Activated CD4-positive, alpha-beta T cell treated with anti-CD3 and anti-CD28 coated beads, Interleukin-2, amount 50 U/mL, for 1 hour (primary cell): ENCODE measurements at places on chromosomes 11 and 22.
A peak's percentile ranks its signal among the peaks of the same experiment; 100 is the strongest.

- no peak for DNase-seq
These were observed 31.5 kb upstream of the PANX2 start for GRCh38 chr22:50138988-50139387.

DNA sequence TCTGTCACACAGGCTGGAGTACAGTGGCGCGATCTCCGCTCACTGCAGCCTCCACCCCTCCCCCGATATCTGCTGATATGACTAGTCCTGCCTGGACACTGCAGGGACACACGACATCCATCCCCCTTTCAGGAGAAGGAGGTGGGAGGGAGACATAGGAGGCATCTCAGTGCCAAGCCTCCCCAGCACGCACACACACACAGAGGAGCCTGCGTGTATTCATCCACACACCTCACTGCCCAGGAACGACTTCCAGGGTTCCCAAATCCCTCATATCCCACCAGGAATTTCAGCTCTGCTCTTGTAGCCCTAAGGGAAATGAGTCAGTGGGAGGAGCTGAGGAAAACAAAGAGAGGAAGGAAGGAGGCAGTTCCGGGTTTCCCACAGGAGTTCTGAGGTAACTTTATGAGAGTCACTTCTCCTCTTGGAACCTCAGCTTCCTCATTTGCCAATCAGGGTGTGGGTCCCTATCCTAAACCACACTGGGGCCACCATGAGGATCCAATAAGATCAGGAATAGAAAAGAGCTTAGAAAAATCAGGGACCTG, 37.2 kb upstream of the ACER3 start:
- DNase-seq = no peak

DNA sequence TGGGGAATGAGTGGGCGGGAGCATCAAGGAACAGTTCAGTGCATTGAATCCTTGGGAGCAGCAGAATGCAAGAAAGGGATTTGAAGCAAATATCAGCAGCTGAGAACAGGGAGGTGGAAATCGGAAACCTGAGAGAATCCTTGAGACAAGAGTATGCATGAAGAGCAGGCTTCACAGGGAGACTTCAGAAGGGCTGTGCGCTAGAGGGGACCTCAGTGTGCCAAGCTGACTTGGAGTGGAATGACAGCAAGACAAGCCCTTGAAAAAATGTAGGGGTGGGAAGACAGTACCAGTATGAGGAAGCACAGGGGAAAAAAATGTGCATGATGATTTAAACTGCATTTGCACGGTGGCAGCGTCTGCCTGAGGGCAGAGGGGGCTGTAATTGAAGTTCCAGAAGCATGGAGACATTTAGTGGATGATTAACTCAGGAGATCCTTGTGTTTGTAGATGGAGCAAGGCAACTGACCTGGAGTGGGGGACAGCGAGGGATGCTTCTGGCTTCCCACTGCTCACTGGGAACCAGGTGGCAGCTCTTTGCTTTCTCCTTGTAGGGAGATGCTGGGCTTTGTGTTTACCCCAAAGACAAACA, 204.9 kb upstream of the PLET1 start:
- no peak for DNase-seq

DNA sequence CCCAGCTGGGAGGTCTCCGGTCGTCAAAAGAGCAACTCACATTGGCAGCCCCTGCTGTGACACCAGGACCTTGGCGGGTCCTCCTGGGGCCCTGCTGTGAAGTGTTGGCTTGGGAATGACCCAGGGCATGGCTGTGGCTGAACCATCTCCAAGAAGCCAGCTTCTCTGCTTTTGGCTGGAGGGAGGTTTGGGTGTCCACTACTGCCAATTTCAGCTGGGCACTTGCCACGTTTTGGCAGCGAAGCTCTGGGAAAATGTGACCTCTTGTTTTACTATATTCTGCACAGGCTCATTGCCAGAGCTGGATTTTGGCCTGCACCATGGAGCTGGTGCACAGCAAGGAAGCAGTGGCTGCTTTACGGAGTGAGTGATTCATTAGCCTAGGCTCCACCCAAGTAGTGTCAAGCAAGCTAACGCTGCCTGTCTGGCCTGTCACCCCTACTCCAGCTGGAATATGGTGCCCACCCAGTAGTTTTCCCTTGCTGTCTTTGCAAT, 24.3 kb upstream of the SMCO4 start:
- DNase-seq = no peak

- no peak for DNase-seq
These were observed 33.6 kb upstream of the GNB1L start for GRCh38 chr22:19888131-19888746.

GRCh38 chr11:123484448-123484847, 54.4 kb downstream of the GRAMD1B start:
- DNase-seq = no peak

- DNase-seq = peak; percentile 27
These were observed 975 bp upstream of the MDK start for GRCh38 chr11:46380340-46381047.

GRCh38 chr11:115530752-115531151, 26.5 kb upstream of the CADM1 start:
- DNase-seq = no peak
